ENCODE measurements at places on chromosomes 2 and 18.

DNA sequence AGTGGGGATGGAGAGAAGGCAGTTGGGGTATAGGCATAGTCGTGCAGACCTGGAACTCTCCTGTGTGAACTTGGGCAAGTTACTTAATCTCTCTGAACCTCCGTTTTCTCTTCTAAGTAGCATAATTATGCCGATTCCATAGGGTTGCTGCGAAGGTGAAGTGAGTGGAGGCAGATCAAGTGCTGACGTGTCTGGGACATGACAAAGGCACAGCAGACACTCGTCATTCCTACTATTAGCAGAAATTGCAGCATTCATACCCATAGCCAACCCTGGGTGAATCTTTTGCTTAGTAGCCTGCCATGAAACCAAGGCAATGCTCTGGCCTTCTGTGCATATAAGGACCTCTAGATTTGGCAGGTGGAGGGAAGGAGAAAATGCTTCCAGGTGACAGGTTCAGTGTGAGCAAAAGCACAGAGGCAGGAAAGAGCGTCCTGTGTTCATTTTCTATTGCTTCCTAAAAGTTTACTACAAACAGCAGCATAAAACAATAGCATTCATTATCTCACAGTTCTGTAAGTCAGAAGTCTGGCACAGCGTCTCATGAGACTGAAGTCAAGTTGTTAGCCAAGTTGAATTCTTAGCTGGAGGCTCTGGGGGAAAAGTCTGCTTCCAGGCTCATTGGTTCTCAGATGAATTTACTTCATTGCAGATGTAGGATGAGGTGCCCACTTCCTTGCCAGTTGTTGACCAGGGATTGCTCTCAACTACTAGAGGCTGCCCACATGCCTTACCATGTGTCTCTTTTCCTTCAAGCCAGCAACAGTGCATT is 77.8 kb downstream of the CTIF start:
- no peak for DNase-seq

DNA sequence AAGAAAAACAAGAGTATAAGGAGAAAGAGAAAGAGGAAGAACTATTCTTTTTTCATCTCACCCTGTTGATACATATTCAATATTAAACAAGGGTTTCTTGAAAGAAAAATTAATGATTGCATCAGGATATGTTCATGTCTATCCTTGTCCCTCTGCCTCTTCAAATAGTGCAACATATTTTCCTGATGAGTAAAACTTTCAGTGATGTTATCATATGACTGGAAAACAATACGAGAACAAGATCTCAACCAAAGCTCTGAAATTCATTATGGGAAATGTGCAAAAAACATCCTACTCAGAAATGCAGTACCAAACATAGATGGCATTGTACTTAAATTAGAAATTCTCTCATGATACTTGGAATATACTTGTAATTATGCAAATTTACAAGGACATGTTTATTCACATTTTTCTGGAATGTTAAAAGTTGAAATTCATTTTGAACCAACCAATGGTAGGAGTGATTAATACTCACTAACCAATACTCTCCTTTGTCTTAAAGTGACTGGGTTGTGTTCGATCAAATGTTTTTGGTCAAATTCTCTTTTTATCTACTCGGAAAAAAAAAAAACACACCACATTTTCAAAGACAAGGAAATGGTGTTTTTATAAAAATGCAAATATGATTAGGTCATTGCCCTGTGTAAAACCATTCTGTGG is 148.9 kb upstream of the GULP1 start:
- no peak for DNase-seq

- DNase-seq: no peak
These were observed 32.2 kb downstream of the RTP5 start for GRCh38 chr2:241901500-241902351.

DNA sequence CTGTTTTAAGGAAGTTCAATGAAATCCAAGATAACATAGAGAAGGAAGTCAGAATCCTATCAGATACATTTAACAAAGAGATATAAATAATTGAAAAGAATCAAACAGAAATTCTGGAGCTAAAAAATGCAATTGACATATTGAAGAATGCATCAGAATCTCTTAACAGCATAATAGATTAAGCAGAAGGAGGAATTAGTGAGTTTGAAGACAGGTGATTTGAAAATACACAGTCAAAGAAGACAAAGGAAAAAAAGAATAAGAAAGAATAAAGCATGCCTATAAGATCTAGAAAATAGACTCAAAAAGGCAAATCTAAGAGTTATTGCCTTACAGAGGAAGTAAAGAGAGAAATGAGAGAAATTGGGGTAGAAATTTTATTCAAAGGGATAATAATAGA is 204.1 kb downstream of the SS18 start:
- DNase-seq: no peak

- DNase-seq: no peak
These were observed 64.0 kb downstream of the ARHGAP25 start for GRCh38 chr2:68798569-68798968.

- DNase-seq: no peak
These were observed 158.0 kb downstream of the CAPN13 start for GRCh38 chr2:30649278-30649677.

DNA sequence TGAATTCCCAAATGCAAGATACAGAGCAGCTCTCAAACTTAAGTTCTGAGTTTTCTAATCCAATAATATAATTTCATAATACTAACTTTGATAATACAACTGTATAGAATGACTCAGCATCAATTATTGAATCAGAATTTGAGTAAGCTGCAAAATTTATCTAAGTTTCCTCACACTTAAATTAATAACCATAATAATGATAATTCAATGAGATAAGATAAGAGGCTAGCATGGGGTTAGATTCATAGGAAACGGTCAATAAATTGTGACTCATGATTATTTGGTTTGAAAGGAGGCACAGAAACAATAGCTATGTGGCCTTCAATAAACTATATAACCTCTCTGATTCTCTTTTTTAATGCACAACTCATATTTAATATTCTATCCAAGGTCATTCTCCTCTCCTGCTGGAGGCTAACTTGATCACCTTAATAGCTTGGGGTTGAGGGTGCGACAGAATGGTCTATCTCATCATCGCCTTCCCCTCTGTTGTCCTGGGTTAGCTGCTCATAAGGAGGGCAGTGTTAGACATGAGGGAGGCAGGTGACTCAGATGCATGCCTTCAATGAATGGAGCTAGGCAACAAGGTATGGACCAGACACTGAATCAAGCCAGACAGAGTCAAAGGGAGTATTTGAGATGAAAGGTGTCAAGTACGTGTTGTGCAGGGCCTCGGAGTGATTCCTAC is 36.2 kb upstream of the BMP10 start:
- no peak for DNase-seq
